ENCODE measurements at places on chromosomes 4 and X. TPM values are rescaled to one million over a fixed set of nuclear protein-coding genes. Genes with fewer than 3 reads are reported as not detected.

GRCh38 chr4:47686294-47686872 lies 151.5 kb downstream of the CORIN start:
- no peak overlapping the region for H3K27ac ChIP-seq
- H3K4me1 ChIP-seq, result no peaks in the 10 kb centered on the region
- peaks cover 8% of the 10 kb centered on the region for H3K27me3 ChIP-seq
- H3K36me3 ChIP-seq, result no peaks in the 10 kb centered on the region

- H3K27me3 ChIP-seq, result peaks cover 9% of the 10 kb centered on the region
- H3K4me1 ChIP-seq, result no peaks in the 10 kb centered on the region
- no peak overlapping the region for H3K4me3 ChIP-seq
- no peak for DNase-seq
- no peaks in the 10 kb centered on the region for H3K36me3 ChIP-seq
These were observed 10.4 kb downstream of the AFP start for GRCh38 chr4:73446336-73446938.

- H3K27ac ChIP-seq, result no peak overlapping the region
- H3K4me3 ChIP-seq, result no peak overlapping the region
- DNase-seq, result no peak
These were observed 348.7 kb upstream of the KLF3 start for GRCh38 chr4:38315286-38315685.

DNA sequence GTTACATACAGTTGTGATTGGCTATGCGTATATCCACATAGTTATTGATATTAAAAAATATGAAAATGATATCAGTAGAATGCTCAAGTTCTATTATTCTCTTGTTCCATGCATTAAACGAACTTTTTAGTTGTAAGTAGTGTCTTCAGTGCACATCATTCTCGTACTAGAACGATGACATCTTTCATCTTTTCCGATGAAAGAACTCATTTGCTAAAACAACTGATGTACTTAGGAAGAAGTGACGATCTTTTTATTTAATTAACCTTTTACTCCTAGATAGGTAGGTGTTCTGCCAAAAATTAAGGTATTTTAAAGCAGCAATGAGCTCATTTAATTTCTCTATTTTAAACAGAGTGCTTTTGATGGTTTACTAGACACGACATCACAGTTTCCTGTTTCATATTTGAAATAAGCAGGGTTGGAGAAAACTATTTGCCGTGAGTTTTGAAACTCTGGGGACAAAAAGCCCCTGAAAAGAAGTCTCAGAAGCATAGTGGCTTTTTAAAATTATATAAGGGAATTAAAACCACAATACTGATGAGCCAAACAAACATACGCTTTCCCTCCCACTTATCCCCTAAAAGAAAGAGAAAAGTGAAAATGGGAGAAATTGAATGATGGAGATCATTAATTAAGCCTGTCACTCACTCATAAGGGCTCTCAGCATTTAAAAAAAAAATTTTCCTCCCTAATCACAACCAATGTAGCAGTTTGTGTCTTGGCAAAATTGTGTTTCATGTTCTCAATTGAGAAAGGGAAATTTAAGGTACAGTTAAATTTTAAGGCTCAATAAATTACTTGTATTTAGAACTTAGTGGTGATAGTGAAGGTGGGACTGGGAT lies 25.6 kb downstream of the SPRY1 start:
- peak overlapping the region; percentile 71 for H3K4me3 ChIP-seq
- H3K27ac ChIP-seq, result peak overlapping the region; percentile 98
- no peak for DNase-seq
- peaks cover 12% of the 10 kb centered on the region for H3K36me3 ChIP-seq

DNA sequence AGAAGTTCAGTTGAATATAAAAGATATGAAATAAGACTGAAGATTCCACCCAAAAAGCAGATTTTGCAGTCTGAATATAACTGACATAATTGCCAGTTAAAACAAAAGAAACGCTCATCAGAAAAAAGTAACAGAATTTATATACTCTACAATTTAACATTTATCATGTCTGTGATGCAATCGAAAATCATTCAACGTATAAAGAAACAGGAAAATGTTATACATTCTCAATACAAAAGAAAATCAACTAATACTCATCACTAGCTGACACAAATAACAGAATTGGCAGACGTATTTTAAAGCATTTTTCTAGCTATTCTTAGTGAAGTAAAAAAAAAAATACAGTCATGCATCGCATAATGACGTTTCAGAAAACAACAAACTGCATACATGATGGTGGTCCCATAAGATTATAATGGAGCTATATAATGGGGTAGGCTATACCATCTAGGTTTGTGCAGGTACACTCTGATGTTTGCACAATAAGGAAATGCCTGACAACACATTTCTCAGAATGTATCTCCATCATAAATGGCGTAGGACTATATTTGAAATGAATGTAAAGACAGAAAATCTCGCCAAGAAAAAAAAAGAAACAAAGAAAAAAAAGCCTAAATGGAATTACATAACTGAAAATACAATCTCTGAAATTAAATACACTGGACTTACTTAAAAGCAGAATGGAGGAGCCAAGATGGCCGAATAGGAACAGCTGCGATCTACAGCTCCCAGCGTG lies 34.3 kb downstream of the OR13H1 start:
- H3K36me3 ChIP-seq, result no peaks in the 10 kb centered on the region
- H3K4me3 ChIP-seq, result no peak overlapping the region
- no peak overlapping the region for H3K27ac ChIP-seq

DNA sequence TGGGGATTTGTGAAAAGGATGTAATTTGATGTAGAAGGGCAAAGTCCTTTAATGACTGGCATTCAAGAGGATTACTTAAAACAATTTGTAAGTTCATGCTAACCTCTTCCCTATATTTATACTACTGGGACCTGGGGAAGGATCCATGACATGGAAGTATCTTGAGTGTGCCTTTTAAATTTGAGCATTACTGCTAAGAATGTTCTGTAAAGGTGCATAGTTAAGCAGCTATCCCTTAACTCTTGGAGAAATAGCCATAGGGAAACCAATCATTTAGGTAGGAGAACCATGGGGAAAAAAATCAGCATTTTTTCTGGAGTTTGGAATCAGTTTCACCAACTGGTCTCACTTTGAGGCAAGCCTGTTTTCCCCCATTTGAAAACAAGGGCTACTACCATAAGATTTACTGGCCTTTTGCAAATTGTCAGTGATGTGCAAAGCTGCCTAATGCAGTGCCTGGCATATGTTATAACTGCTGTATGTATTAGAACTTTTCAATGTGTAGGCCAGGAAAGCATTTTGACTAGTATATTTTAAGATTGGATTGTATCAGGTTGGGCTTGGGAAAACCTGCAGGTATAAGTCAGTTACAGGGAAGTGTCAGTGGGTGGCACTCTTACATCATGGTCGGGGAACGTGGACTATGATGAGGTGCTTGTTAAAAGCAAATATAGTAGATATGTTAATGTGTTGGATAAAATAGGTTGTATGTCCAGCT lies 72.1 kb downstream of the PRSS12 start:
- H3K27ac ChIP-seq, result peak overlapping the region; percentile 98
- H3K36me3 ChIP-seq, result peaks cover 41% of the 10 kb centered on the region
- peaks cover 37% of the 10 kb centered on the region for H3K4me1 ChIP-seq
- H3K27me3 ChIP-seq, result peaks cover 5% of the 10 kb centered on the region
- no peak for DNase-seq

DNA sequence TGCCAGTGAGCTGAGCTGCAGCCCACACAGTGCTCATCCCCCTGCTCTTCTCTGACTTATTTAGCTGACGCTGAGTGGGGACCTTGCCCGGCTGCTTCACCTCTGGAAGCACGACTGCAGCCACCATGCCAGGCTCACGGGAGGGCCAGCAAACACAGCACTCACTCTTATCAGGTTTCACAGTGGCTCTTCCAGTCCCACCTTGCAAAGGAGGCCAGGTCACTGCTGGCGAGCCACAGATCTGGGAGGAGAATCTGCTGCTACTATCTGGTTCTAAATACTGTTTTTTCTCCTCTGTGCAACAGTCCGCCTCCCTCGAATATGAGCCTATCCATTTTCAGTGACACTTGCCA lies 6.7 kb upstream of the SPON2 start:
- no peak overlapping the region for H3K27ac ChIP-seq
- H3K36me3 ChIP-seq, result peaks cover 13% of the 10 kb centered on the region
- H3K4me3 ChIP-seq, result no peak overlapping the region

DNA sequence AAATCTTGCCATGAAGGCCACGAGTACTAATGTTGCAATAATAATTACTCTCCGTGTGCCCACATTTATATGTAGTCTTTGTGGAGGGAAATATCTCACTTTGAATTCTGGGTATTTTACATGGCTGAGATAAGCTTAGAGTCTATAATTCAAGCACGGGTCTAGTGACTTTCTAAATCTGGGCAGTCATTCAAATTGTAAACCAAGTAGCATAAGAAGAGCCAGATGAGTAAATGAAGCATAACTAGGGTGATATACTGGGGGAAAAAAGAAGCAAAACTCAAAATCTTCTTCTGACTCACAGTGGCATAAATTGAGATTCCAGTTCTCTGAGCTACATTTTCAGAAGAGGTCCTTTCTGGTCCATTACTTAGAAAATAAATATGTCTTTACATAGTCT lies 53.0 kb downstream of the MAPK10 start:
- H3K4me1 ChIP-seq, result no peaks in the 10 kb centered on the region
- H3K4me3 ChIP-seq, result no peak overlapping the region
- no peaks in the 10 kb centered on the region for H3K27me3 ChIP-seq

GRCh38 chrX:72584163-72584562 lies 11.5 kb upstream of the HDAC8 start:
- peaks cover 21% of the 10 kb centered on the region for H3K36me3 ChIP-seq
- no peak overlapping the region for H3K4me3 ChIP-seq
- H3K27ac ChIP-seq, result no peak overlapping the region
- no peak for DNase-seq
- no peaks in the 10 kb centered on the region for H3K4me1 ChIP-seq

DNA sequence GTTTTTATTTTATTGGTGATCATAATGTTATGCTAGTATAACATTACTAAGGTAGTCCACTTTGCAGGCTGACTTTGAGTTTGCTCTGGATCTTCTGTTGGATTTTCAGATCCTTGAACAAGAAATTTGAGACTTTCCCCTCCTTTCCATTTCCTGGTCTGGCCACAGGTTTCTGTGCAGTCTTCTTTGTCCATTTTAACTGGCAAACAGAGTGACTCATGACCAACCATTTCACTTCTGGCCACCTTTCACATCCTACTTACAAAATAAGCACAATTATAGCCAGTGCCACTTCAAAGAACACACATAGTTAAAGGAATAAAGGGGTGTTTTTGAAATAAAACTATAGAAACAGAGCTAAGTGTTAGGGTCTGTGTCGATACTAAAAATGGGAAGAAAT lies 8.4 kb downstream of the ANK2 start:
- no peaks in the 10 kb centered on the region for H3K36me3 ChIP-seq
- H3K4me3 ChIP-seq, result no peak overlapping the region
- peaks cover 2% of the 10 kb centered on the region for H3K27me3 ChIP-seq
- H3K4me1 ChIP-seq, result no peaks in the 10 kb centered on the region
- H3K27ac ChIP-seq, result no peak overlapping the region

GRCh38 chrX:123920105-123920785 lies 41.3 kb upstream of the STAG2 start:
- H3K27me3 ChIP-seq, result no peaks in the 10 kb centered on the region
- H3K4me3 ChIP-seq, result no peak overlapping the region
- H3K27ac ChIP-seq, result no peak overlapping the region
- DNase-seq, result no peak

GRCh38 chr4:142100941-142101340 lies 464.6 kb downstream of the IL15 start:
- no peaks in the 10 kb centered on the region for H3K27me3 ChIP-seq
- H3K36me3 ChIP-seq, result peaks cover 19% of the 10 kb centered on the region
- no peaks in the 10 kb centered on the region for H3K4me1 ChIP-seq

- H3K36me3 ChIP-seq, result no peaks in the 10 kb centered on the region
- no peaks in the 10 kb centered on the region for H3K27me3 ChIP-seq
- no peak overlapping the region for H3K4me3 ChIP-seq
These were observed 281.1 kb downstream of the SLC7A11 start for GRCh38 chr4:137961051-137961438.

- no peaks in the 10 kb centered on the region for H3K36me3 ChIP-seq
- H3K4me3 ChIP-seq, result no peak overlapping the region
- no peaks in the 10 kb centered on the region for H3K27me3 ChIP-seq
- H3K27ac ChIP-seq, result no peak overlapping the region
- H3K4me1 ChIP-seq, result no peaks in the 10 kb centered on the region
These were observed 396.7 kb downstream of the FSTL5 start for GRCh38 chr4:161767116-161767515.

- no peaks in the 10 kb centered on the region for H3K27me3 ChIP-seq
- H3K4me3 ChIP-seq, result no peak overlapping the region
- no peak overlapping the region for H3K27ac ChIP-seq
- no peak for DNase-seq
These were observed 15.8 kb upstream of the SFRP2 start for GRCh38 chr4:153804722-153805121.

DNA sequence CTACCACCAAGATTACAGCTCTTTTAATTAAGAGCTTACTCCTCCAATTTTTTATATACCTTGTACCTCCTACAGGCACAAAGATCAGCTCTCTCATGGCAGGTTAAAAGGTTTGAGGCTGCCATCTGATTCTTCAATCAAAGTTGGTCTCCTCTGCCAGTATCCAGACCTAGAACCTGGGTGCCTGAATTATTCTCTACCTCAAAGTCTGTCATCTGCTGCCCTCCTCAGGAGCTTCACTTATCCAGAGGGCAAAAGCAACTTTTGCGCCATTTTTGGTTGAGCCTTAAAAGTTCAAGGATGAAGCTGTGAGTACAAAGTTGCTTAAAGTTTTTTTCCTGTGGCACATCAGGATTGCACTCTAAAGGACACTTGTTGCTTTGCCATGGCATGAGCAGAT lies 343.7 kb upstream of the PPP1R2C start:
- H3K27ac ChIP-seq, result no peak overlapping the region
- H3K27me3 ChIP-seq, result no peaks in the 10 kb centered on the region

- peak overlapping the region; percentile 63 for H3K27ac ChIP-seq
- no peaks in the 10 kb centered on the region for H3K27me3 ChIP-seq
- peak; percentile 17 for DNase-seq
- peaks cover 11% of the 10 kb centered on the region for H3K4me1 ChIP-seq
These were observed 34.3 kb downstream of the NLGN3 start for GRCh38 chrX:71178908-71179307.

- peaks cover 15% of the 10 kb centered on the region for H3K4me1 ChIP-seq
- H3K36me3 ChIP-seq, result no peaks in the 10 kb centered on the region
These were observed 1.4 kb downstream of the SLC16A2 start for GRCh38 chrX:74422576-74423288.

- no peaks in the 10 kb centered on the region for H3K36me3 ChIP-seq
- peaks cover 2% of the 10 kb centered on the region for H3K4me1 ChIP-seq
- DNase-seq, result no peak
These were observed 7.4 kb upstream of the HS3ST1 start for GRCh38 chr4:11436084-11436483.

TMEM47 gene
- not detected for total RNA-seq

HSFX3 gene
- not detected for total RNA-seq

SULT1B1 gene
- 0.64 TPM for total RNA-seq

ART3 gene
- not detected for total RNA-seq

ATRX gene
- 56.1 TPM for total RNA-seq

RRAGB gene
- 6.5 TPM for total RNA-seq

VEGFD gene
- not detected for total RNA-seq

IL1RAPL1 gene
- not detected for total RNA-seq
